M059J (cell line): ENCODE measurements at places on chromosomes 5 and 9. TPM values are rescaled to one million over a fixed set of nuclear protein-coding genes. Genes with fewer than 3 reads are reported as not detected.

- no peak for DNase-seq
Measured at GRCh38 chr5:77308154-77308960, 97.9 kb downstream of the PDE8B start.

DNA sequence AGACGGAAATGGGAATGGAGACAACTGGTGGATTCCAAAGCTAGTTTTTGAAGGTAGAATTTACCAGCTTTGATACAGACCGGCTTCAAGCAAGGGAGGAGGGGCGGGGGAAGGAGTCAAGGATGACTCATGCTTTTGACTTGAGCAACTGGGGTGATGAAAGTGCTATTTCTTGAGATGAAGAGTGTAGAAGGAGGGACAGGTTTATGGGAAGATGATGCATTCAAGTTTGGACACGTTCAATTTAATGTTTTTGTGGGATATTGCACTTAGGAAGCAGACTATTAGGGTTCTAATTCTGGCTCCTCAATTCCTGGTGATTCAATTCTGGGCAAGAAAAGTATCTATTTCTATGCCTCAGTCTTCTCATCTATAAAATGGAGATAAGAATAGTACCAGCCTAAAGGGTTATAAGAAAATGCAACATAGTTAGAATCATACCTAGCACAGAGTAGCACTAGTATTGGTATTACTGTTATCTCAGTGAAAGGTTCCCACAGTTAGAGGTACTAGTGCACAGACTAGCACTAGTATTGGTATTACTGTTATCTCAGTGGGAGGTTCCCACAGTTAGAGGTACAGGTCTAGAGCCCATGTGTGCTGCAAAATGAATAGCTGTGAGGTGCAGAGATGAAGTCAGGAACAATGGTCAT is 4.6 kb downstream of the NIPAL4 start:
- DNase-seq = peak; percentile 92

DNA sequence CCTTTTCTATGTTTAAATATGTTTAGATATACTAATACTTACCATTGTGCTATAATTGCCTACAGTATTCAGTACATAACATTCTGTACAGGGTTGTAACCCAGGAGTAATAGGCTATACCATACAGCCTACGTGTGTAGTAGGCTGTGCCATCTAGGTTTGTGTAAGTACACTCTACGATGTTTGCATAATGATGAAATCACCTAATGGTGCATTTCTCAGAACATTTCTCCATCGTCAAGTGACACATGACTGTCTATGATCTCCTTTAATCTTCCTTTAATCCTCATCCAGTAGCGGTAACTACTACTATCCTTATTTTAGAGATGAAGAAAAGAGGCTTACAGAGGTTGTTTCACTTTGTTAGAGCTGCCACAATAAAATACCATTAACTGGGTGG is 369.2 kb downstream of the PLK2 start:
- DNase-seq = no peak

DNA sequence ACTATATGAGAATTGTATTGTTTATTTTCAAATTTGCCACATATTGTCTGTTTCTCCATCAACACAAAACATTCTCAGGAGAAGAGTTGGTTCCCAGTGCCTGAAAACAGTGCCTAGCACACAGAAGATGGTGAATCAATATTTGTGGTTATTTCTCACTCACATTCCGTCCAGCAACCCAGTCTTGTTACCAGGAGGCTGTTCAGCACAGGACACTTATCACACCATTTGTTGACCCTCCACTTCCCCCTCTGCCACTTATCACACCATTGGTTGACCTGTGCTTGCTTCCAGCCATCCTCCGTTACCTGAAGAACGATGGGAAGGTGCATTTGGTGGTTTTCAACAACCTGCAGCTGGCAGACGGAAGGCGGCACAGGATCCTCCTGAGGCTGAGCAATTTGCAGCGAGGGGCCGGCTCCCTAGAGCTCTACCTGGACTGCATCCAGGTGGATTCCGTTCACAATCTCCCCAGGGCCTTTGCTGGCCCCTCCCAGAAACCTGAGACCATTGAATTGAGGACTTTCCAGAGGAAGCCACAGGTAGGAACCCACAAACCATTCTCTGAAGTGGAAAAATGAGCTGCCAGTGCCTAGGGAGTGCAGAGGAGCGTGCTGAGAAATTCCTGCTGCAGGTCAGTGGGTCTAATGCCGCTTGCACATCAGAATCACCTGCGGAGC is 20.5 kb downstream of the THBS4 start:
- no peak for DNase-seq

GRCh38 chr5:170854566-170854965 is 7.3 kb upstream of the RANBP17 start:
- DNase-seq = no peak

DNA sequence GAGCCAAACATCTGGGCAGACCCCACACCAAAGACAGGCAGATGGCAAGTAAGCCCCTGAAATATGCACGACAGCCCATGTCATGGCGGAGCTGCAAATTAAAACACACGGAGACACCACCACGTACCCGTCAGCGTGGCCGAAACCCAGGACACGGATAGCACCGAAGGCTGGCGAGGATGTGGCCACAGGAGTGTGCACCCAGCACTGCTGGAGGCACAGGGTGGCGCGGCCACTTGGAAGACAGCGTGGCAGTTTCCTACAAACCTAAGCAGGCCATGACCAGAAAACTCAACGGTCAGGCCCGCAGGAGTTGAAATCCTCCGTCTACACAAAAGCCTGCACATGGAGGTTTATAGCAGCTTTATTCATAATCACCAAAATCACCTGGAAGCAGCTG is 12.8 kb downstream of the SLC9A3 start:
- DNase-seq = no peak

DNA sequence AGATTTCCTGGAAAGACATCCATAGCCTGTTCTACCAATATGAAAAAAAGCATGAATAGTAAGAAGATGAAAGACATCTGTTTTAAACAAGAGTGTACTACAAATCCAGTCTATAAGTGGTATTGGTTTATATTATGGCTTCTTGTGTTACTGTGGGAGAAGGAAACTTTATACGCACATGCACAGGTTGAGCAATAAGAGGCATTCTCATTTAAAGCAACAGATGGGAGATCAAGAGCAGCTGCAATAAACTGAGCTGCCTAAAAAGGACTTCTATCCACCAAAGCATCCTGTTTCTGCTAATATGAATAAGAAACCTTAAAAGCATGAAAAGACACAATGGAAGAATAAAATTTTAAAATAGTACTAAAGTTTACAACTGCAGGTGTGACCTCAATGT is 8.6 kb upstream of the PCDHB1 start:
- DNase-seq = no peak

SYNPO gene
- 3.1 and 5.6 TPM in 2 replicates for total RNA-seq

MORN5 gene
- not detected in 2 replicates for total RNA-seq

FAM151B gene
- 1.6 TPM in 1 of 2 replicates, not detected in the other for total RNA-seq

SPINK5 gene
- total RNA-seq = not detected in 2 replicates

PCDHGB3 gene
- total RNA-seq = 0.49 and 0.54 TPM in 2 replicates

NEURL1B gene
- total RNA-seq = 2.3 and 5.8 TPM in 2 replicates

ORM1 gene
- 0.57 TPM in 1 of 2 replicates, not detected in the other for total RNA-seq

SLC36A2 gene
- total RNA-seq = not detected in 2 replicates
